ENCODE measurements at places on chromosomes 7 and 10.

GRCh38 chr10:102422545-102423129 is 2.0 kb downstream of the FBXL15 start:
- peak; percentile 80 for DNase-seq

DNA sequence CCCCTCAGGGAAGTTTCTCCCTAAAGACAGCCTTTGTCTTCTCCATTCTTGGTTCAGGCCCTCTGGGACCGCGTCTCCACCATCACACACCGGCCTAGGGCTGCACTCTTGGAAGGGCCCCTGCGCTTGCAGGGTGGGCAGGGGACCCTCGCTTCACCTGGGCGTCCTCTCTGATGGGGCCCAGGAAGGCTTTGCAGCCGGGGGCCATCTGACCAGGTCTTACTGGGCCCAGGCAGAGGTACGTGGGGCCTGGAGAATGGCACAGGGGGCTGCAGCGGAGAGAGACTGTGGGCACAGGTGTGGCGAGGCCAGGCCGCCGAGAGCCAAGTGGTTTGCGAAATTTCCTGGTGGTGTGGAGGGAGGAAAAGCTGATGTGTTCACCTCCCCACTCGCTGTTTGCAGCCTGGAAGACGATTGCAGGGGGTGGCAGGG is 44.4 kb downstream of the ALOX5 start:
- DNase-seq, result peak; percentile 44

DNA sequence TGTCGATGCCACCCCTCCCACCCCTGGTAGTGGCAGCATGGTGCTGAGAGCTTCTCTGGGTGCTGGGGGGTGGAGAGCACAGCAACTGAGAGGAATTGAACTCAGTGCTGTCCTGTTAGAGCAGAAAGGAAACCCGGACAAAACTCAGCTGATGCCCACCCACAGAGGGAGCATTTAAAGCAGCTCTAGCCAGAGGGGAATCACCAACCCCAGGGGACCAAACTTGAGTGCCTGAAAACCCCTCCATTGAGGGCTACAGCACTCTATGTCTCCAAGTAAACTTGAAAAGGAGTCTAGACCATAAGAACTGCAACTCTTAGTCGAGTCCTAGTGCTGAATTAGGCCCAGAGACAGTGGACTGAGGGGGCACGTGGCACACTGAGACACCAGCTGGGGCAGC is 16.8 kb upstream of the FOXI2 start:
- no peak for DNase-seq

GRCh38 chr7:159201722-159202330 is 57.2 kb upstream of the VIPR2 start:
- no peak for DNase-seq

GRCh38 chr7:74119831-74120230 is 36.2 kb downstream of the LIMK1 start:
- DNase-seq, result no peak

- DNase-seq, result no peak
Observed at GRCh38 chr10:114256008-114256765, 17.1 kb downstream of the VWA2 start.

DNA sequence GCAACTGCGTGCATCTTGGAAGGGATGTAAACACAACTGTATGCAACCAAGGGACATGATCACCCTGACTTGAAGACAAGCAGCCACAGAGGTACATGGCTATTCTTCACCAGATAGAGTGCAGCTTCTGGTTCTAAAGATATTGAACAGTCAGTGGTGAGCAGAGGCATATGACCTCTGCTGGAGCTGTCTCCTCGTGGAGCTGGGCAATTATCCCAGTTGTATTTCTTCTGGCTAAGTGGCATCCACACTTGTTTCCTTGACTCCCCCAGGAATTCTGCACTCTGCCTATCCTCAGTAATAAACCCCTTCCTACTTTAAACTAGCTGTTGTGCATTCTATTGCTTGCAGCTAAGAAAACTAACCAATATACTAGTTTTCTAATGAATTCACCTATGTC is 216.8 kb downstream of the THSD7A start:
- no peak for DNase-seq

DNA sequence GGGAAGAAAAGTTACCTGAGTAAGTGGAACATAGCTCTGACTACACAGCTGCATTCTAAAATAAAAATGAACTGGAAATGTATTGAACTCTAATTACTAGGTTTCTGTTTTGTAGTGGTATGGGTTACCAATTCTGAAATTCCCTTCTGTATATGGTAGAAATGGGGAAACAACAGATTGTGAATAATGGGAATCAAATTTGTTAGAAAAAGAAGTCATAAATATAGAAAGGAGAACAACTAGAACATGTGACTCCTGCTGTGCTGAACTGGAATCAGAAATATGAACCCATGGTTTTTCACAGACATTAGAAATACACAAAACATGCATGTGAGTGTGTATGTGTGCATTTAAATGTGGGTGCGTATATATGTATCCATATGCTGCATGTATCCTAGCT is 27.0 kb downstream of the MCMBP start:
- no peak for DNase-seq

GRCh38 chr7:142272841-142273240 is 15.0 kb upstream of the PRSS58 start:
- no peak for DNase-seq

- DNase-seq, result no peak
Observed at GRCh38 chr10:96017191-96017687, 26.1 kb upstream of the CCNJ start.

DNA sequence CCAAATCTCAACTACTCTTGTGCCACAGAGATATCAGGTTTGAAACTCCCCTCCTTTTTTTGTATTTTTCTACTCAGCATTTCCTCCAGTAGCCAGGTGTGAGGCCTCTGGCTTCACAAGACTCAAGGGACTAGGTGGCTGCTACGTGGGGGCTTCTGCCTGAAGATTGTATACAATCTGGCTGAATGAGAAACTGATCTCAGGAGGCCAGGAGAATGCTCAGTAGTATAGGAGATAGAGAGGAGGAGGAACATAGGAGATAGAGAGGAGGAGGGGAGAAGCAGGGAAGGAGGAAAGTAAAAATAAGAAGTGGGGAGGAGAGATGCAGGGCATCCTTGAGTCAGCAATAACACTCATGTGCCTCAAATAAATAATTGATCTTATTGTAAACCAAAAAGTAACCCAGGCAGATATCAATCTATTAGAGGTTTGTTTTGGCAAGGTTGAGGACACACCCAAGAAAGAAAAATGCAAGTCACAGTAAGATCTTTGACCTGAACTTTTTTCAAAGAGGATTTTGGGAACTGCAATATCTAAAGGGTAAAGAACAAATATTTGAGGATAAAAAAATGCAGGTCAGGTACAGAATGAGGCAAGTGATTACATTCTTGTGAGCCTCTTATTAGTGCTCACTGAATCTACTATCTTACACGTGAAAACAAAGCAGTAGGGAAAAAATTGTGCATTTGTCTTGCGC is 36.8 kb downstream of the AKR1C8 start:
- no peak for DNase-seq

DNA sequence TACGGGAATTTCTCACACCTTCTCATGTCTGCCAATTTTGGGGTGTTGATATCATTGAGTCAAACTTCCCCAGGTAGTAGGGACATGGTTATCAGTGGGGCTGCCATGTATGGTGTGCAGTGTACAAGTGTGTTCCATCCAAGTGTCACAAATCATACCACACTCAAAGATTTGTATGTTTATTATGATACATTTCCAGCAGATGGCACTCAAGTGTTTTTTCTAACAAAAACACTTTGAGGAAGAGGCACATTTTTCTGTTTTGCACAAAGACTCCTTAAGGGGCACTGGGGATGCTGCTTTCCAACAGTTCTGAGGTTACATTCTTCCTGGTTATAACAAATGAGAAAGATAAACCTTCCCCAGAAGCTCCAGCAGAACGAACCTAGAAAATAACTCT is 414.5 kb downstream of the REEP3 start:
- DNase-seq, result no peak

DNA sequence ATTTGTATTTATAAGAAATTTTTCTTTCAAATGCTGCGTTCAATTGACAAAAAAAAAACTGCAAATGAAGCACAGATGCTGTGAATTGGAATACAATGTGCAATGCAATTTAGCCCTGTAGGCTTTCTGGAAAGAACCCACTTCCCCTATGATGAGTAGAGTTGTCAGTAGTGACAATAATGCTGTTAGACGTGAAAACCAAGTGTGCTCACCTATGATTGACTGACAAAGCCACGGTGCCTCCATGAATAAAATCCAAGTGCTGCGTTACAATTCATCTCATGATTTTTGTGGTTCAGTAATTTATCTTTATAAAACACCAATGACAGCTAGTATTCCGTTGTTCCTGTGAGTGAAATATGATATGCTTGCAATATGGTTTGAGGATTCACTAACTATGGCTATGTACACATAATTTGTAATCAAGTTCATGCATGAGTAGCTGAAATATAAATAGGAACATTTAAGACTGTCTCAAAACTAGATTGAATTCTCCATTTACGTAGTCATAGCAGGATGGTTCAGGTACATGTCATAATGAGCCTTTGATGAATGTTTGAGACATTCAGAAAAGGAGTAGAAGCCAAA is 1160.3 kb downstream of the CNTNAP2 start:
- no peak for DNase-seq

- no peak for DNase-seq
Observed at GRCh38 chr7:156096771-156097538, 284.7 kb upstream of the SHH start.

DNA sequence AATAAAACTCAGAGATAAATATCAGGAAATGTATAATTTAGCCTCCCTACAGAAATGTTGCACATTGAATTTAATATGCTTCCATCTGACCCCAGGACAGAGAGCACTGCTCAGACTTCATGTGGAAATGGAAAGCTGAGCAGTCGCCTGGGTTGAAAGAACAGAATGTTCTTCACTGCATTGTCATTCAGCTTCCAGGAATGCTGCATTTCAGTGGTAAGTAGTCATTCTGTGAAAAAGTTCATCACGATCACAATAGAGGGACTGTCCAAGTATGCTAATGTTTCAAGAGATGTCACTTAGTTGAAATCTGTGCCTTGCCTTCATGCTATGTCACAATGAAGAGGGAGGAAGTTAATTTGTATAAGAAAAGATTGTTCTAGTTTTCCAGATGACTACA is 147.3 kb downstream of the NRCAM start:
- DNase-seq, result no peak

DNA sequence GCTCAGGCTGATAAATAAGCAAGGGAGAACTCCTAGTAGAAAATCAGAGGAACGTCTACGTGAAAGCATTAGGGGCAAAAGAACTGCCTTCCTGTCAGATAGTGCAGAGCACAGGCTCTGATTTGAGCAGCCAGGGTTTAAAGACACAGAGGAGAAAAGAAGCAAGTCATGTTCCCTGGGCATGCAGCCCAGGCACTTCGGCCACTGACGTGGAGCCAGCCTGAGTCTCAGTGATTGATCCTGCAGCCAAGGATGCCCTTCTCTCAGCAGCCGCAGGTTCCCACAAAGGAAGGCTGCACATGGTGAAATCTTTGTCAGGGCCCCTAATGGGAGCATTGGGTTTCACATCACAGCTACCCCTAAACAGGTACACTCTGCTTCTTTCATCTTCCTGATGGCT is 161.7 kb upstream of the HPS1 start:
- no peak for DNase-seq

- DNase-seq, result no peak
Observed at GRCh38 chr10:48759113-48759901, 74.6 kb downstream of the WDFY4 start.

DNA sequence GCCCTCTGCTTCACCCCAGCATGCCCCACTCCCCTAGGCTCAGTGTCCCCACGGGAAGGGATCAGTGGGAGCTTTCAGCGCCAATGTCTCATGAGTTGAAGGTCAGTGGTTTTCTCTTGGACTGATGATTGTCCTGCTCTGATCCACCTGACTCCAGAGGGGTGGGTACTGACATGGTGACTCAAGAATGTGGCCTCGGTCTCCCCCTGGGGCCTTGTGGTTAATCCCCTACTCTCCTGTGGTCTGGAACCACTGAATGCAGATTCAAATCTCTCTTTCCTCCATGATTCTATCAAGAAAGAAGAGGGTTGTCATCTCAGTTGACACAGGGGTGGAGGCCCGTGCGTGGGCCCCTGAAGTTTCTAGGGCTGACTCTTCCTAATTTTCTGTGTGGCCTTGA is 176.9 kb downstream of the RPS24 start:
- no peak for DNase-seq

DNA sequence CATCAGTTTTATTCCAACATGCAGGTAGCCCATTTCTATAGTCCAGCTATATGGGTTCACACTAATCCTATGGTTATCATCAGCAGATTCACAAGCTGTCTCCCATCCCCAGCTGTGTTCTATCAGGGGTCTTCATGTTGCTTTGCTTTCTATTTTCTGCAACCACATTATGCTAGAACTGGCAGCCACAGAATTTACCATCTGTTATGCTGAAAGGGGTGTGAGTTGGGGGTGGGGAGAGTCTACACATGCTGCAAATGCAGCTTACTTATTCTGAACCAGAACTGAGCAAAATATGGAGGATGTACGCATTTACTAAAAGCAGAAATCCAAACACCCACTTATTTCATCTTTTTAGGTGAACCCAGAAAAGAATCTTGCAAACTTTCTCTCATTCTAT is 32.9 kb downstream of the SHTN1 start:
- DNase-seq, result no peak

- no peak for DNase-seq
Observed at GRCh38 chr10:114855776-114856543, 34.4 kb downstream of the FHIP2A start.

DNA sequence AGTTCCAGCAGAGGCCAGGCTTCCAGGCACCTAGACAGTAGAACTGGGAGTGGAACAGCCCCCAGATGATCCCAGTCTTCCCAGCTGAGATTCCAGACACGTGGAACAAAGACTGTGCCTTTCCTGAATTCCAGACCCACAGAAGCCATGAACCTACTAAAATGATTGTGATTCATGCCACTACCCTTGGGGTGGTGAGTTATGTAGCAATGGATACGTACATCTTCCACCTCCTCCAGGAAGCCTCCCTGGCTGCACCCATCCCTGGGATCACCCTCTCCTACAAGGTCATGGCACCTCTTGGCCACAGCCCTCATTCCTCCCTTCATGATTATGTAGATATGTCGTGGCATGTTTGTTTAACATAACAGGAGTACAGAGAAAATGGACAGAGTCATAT is 83.4 kb downstream of the NPTX2 start:
- DNase-seq, result no peak

GRCh38 chr10:74640134-74640921 is 186.1 kb upstream of the KAT6B start:
- DNase-seq, result no peak

DNA sequence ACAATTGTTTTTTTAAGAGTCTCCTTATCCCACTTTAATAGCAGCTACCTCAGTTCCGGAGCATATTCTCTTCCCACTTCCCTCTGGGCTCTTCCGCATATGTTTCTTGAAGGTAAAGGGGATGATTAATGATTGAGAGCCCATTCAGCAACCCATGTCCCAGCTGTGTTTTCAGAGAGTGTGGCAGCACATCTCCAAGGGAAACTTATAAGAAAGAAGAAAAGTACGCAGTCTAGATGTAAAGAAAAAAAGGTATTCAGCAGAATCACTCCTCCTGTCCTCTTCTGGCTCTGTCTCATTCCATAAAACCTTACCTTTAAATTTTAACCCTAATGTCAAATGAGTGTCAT is 9.7 kb upstream of the ANKRD7 start:
- DNase-seq, result no peak

- no peak for DNase-seq
Observed at GRCh38 chr7:46767071-46767470, 814.8 kb downstream of the TNS3 start.
